ENCODE measurements at places on chromosomes 6 and 20.
A peak's percentile ranks its signal among the peaks of the same experiment; 100 is the strongest.

GRCh38 chr6:140276719-140277118, 902.3 kb upstream of the CITED2 start:
- DNase-seq = no peak
- H3K36me3 ChIP-seq = no peaks in the 10 kb centered on the region
- H3K27ac ChIP-seq = no peak overlapping the region
- no peaks in the 10 kb centered on the region for H3K27me3 ChIP-seq
- no peaks in the 10 kb centered on the region for H3K4me1 ChIP-seq

GRCh38 chr6:145929037-145929633, 35.0 kb downstream of the SHPRH start:
- no peak overlapping the region for H3K4me3 ChIP-seq
- H3K27me3 ChIP-seq = no peaks in the 10 kb centered on the region
- peak; percentile 61 for DNase-seq
- H3K36me3 ChIP-seq = peaks cover 27% of the 10 kb centered on the region
- no peaks in the 10 kb centered on the region for H3K4me1 ChIP-seq

- no peaks in the 10 kb centered on the region for H3K4me1 ChIP-seq
- H3K27ac ChIP-seq = no peak overlapping the region
- no peaks in the 10 kb centered on the region for H3K27me3 ChIP-seq
- H3K36me3 ChIP-seq = no peaks in the 10 kb centered on the region
Measured at GRCh38 chr6:161135695-161136591, 137.9 kb downstream of the AGPAT4 start.

GRCh38 chr6:27081188-27081587, 166.3 kb upstream of the PRSS16 start:
- H3K36me3 ChIP-seq = no peaks in the 10 kb centered on the region
- H3K4me1 ChIP-seq = no peaks in the 10 kb centered on the region
- no peak for DNase-seq
- no peak overlapping the region for H3K4me3 ChIP-seq
- no peaks in the 10 kb centered on the region for H3K27me3 ChIP-seq

DNA sequence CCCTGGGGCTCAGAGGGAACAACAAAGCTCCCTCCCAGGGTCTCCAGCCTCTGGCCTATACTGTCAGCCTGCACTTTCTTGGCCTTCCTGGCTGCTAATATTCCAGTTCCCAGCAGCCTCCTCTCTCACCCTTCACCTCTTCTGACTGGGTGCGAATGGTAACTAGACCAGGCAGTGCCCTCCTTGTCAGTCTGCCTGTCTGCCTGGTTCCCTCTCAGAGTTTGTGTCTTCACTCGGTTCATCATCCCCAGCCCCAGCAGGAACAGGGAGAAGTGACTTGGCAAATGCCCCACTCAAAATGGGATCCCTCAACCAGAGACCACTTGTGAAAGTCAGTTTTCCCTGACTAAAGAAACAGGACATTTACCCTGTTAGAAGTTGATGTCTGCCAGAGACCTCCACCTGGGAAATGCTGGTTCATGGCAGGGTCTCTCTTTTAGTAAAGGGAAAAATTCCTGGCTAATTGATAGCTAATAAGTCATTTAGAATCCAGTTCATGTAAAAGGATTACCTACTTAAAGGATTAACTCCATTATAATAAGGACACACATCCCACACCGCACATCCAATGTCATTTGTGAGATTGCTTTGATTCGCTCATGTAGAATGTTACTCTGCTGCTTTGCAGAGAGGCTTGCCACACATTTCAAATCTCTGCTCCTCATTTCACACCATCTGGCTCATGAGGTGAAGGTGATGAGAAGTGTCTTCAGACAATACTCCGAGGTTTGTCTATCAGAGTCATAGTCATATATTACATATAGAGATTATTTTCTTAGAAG, 18.6 kb upstream of the MICB start:
- no peak overlapping the region for H3K4me3 ChIP-seq
- no peak for DNase-seq
- H3K27ac ChIP-seq = no peak overlapping the region
- H3K36me3 ChIP-seq = no peaks in the 10 kb centered on the region
- H3K4me1 ChIP-seq = peaks cover 4% of the 10 kb centered on the region

GRCh38 chr20:32582659-32583580, 2.2 kb downstream of the NOL4L start:
- H3K27ac ChIP-seq = no peak overlapping the region
- H3K4me3 ChIP-seq = peak overlapping the region; percentile 38
- H3K27me3 ChIP-seq = peaks cover 33% of the 10 kb centered on the region
- H3K36me3 ChIP-seq = no peaks in the 10 kb centered on the region
- H3K4me1 ChIP-seq = no peaks in the 10 kb centered on the region
- DNase-seq = no peak

GRCh38 chr6:39153766-39154397, 38.9 kb upstream of the SAYSD1 start:
- H3K27ac ChIP-seq = no peak overlapping the region
- no peak overlapping the region for H3K4me3 ChIP-seq
- H3K4me1 ChIP-seq = no peaks in the 10 kb centered on the region
- H3K36me3 ChIP-seq = no peaks in the 10 kb centered on the region
- DNase-seq = no peak

GRCh38 chr20:3382836-3383235, 24.6 kb downstream of the DNAAF9 start:
- no peak for DNase-seq
- H3K4me1 ChIP-seq = no peaks in the 10 kb centered on the region
- H3K36me3 ChIP-seq = no peaks in the 10 kb centered on the region
- no peak overlapping the region for H3K4me3 ChIP-seq
- H3K27me3 ChIP-seq = no peaks in the 10 kb centered on the region

GRCh38 chr6:145727817-145728388, 7.4 kb downstream of the EPM2A start:
- H3K4me1 ChIP-seq = peaks cover 15% of the 10 kb centered on the region
- no peak overlapping the region for H3K27ac ChIP-seq
- H3K36me3 ChIP-seq = no peaks in the 10 kb centered on the region
- no peak for DNase-seq

- no peaks in the 10 kb centered on the region for H3K4me1 ChIP-seq
- H3K27me3 ChIP-seq = no peaks in the 10 kb centered on the region
- no peak for DNase-seq
- H3K27ac ChIP-seq = no peak overlapping the region
- H3K36me3 ChIP-seq = no peaks in the 10 kb centered on the region
Measured at GRCh38 chr6:151681433-151682059, 125.9 kb upstream of the ESR1 start.

DNA sequence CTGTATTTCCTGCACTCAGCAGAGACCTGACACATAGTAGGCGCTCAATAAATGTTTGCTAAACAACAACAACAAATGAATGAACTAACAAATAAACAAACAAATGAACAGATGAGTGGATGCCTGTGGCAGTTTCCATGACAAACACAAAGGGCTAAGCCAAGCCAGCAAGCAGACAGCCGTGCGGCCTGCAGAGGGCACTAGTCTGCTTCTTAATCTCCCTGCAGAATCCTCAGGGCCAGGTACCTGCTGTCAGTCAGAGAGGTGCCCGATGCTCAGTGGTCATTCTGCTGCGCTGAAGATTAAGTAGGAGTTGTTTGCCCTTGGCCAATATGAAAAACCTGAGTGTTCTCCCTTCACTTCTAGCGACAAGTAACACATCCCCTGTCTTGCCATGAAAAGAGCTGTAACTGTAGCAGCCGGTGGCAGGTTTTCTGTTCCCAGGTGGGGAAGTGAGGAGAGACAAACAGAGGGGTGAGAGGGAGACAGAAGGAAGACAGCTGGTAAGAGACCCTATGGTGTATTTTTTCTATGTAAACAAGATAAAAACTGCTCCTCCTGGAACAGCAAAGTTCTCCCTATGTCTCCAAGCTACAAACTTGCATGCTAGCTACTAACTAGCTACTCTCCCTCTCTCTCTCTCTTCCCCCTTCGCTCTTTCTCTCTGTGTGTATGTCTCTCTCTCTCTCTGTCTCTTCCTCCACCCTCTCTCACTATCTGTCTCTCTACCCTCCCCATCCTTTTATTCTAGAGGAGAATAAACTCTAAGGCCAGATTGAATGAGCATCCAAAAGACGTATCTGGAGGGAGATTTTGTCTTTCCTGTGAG, at the start of gene MC3R:
MC3R (plus strand) TSS at position 779 of the 829 bp plus-strand sequence. CDS start 112 bp downstream, outside the sequence.
- no peak within 1 kb of the TSS for H3K27ac ChIP-seq
- DNase-seq = peak; percentile 42
- no peak within 1 kb of the TSS for H3K4me3 ChIP-seq
- H3K36me3 ChIP-seq = no peaks in the 10 kb centered on the region

- H3K27ac ChIP-seq = no peak overlapping the region
- no peak overlapping the region for H3K4me3 ChIP-seq
- H3K4me1 ChIP-seq = peaks cover 25% of the 10 kb centered on the region
- H3K36me3 ChIP-seq = no peaks in the 10 kb centered on the region
Measured at GRCh38 chr6:46263707-46264086, 92.9 kb upstream of the ENPP5 start.

- no peaks in the 10 kb centered on the region for H3K4me1 ChIP-seq
- H3K36me3 ChIP-seq = peaks cover 7% of the 10 kb centered on the region
- H3K27me3 ChIP-seq = no peaks in the 10 kb centered on the region
- no peak overlapping the region for H3K4me3 ChIP-seq
- no peak overlapping the region for H3K27ac ChIP-seq
- no peak for DNase-seq
Measured at GRCh38 chr20:41155261-41155660, 17.9 kb downstream of the PLCG1 start.

- no peaks in the 10 kb centered on the region for H3K36me3 ChIP-seq
- peaks cover 40% of the 10 kb centered on the region for H3K27me3 ChIP-seq
- no peak overlapping the region for H3K4me3 ChIP-seq
- no peak for DNase-seq
Measured at GRCh38 chr20:57281900-57282299, 15.5 kb upstream of the BMP7 start.

DNA sequence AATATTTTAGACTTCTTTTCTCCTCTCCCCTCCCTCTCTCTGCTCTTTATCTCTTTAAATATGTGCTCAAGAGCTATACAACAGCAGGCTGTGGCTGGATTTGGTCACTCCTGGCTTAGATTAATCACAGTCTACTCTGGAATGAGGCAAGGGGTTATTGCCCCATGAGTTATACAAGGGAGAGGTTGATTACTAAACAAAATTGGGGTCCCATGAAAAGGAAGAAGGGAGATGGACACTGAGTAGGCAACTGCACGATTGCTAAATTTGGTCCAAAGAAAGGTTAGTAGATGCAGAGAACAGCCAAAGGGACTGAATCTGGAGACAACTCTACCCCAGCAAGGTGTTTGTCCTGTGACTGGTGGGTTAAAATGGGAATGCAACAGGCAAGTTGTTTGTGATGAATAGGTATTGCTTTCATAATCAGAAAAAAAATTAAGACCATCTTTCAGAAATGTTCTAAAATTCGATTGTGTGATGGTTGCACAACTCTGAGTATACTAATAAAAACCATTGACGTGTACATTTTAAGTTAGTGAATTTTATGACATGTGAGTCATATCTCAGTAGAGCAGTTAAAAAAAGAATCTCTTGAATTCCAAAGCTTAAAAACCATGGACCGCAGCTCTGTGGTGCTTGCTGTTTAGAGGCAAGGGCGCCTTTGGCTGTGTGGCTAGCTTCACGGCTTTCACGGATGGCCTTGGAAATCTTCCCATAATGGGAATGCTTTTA, 57.1 kb downstream of the KIZ start:
- H3K4me3 ChIP-seq = no peak overlapping the region
- no peaks in the 10 kb centered on the region for H3K27me3 ChIP-seq
- H3K27ac ChIP-seq = no peak overlapping the region
- H3K4me1 ChIP-seq = no peaks in the 10 kb centered on the region

DNA sequence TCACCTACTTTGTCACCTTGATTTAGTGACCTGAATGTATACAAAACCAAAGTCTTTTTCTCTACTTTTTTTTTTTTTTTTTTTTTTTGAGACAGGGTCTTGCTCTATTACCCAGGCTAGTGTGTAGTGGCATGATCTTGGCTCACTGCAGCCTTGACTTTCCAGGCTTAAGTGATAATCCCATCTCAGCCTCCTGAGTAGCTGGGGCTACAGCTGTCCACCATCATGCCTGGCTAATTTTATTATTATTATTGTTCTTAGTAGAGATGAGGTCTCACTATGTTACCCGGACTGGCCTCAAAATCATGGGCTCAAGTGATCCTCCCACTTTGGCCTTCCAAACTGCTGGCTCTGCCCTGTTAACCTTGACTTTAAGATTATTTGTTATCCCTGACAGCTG, 37.5 kb downstream of the CRISP2 start:
- H3K36me3 ChIP-seq = no peaks in the 10 kb centered on the region
- peaks cover 2% of the 10 kb centered on the region for H3K27me3 ChIP-seq
- no peaks in the 10 kb centered on the region for H3K4me1 ChIP-seq
- no peak overlapping the region for H3K4me3 ChIP-seq
- no peak for DNase-seq

GRCh38 chr20:38997622-38998021, 35.5 kb downstream of the DHX35 start:
- H3K36me3 ChIP-seq = peaks cover 9% of the 10 kb centered on the region
- no peaks in the 10 kb centered on the region for H3K27me3 ChIP-seq
- H3K4me1 ChIP-seq = no peaks in the 10 kb centered on the region
- H3K4me3 ChIP-seq = no peak overlapping the region

- peak; percentile 90 for DNase-seq
- H3K36me3 ChIP-seq = no peaks in the 10 kb centered on the region
- no peak overlapping the region for H3K4me3 ChIP-seq
Measured at GRCh38 chr20:17172836-17173516, 53.9 kb upstream of the PCSK2 start.

DNA sequence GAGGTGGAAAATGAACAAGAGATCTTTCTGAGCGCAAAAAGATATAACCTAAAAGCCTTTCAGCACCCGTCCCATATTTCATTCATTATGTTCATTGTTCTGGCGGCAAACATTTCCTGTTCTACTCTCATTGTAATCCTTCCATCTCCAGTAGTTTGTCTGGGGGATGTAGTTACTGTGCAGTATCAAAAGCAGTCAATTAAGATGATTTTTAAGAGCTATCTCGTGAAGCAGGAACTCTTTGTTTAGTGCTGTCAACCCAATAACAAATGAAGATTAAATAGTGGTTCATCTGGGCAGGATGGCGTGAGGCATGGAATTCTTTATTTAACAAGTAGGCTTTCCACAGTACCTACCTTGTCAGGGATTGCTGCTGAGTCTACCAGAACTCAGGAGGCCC, 876.7 kb downstream of the HACE1 start:
- H3K4me3 ChIP-seq = no peak overlapping the region
- peaks cover 20% of the 10 kb centered on the region for H3K4me1 ChIP-seq
- H3K27ac ChIP-seq = no peak overlapping the region
- no peaks in the 10 kb centered on the region for H3K27me3 ChIP-seq
- no peaks in the 10 kb centered on the region for H3K36me3 ChIP-seq
- DNase-seq = peak; percentile 87

GRCh38 chr6:163449076-163449475, 34.6 kb downstream of the QKI start:
- no peaks in the 10 kb centered on the region for H3K36me3 ChIP-seq
- H3K27ac ChIP-seq = no peak overlapping the region
- no peak for DNase-seq
